ENCODE measurements at places on chromosomes 1 and 21.

DNA sequence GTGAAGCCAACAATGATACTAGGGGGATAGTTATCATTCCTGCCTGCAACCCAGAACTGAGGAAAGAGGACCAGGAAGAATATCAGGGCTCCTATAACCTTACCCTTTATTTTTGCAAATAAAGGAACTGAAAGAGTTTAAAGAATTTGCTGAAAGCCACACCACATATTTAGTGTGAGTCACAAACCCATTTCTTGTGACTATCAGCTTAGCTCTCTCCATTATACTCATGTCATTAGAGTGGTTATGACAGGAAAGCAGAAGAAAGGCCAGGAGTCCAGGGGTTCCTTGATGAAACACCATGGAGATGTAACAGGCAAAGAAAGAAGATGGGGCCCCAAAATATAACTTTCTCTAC lies 141.1 kb upstream of the SAMSN1 start:
- DNase-seq: no peak

DNA sequence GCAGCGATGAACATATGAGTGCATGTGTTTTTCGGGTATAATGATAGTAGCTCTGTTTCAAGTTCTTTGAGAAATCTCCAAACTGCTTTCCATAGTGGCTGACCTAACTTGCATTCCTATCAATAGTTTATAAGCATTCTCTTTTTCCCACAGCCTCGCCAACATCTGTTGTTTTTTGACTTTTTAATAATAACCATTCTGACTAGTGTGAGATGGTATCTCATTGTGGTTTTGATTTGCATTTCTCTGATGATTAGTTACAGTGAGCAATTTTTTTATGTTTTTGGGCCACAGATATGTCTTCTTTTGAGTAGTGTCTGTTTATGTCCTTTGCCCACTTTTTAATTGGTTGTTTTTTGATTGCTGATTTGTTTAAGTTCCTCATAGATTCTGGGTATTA lies 10.6 kb upstream of the RUNX1 start:
- no peak for DNase-seq

DNA sequence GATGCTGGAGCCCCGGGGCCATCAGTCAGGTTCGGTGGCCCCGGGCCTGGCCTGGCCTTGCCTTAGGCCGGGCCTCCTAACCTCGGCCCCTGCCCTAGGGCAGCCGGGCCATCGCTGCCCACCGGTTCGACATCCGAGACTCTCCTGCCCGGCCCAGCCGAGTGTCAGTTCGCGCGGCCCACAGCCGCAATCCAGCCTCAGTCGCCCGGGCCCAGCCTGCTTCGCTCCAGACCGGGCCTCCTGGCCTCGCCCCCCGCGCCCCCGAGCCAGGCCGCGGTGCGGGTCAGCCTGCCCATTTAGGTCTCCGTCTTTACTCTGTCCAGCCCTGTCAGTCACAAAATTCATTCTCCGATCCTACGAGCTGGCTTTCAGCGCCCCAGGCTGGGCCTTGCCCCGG lies 777 bp downstream of the LRRC41 start:
- peak; percentile 56 for DNase-seq

DNA sequence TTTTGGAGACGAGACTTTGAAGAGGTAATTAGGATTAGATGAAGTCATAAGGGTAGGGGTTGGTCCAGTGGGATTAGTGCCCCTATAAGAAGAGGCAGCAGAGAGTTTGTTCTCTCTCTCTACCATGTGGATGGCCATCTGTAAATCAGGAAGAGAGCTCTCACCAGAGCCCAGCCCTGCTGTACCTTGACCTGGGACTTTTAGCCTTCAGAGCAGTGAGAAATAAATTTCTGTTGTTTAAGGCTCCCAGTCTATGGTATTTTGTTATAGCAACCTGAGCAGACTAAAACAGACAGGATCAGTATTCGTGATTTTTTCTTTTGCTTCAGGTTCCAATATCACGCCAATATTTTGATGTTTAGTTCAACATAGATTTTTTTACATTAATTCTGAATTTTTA lies 30.0 kb downstream of the TBX15 start:
- no peak for DNase-seq

DNA sequence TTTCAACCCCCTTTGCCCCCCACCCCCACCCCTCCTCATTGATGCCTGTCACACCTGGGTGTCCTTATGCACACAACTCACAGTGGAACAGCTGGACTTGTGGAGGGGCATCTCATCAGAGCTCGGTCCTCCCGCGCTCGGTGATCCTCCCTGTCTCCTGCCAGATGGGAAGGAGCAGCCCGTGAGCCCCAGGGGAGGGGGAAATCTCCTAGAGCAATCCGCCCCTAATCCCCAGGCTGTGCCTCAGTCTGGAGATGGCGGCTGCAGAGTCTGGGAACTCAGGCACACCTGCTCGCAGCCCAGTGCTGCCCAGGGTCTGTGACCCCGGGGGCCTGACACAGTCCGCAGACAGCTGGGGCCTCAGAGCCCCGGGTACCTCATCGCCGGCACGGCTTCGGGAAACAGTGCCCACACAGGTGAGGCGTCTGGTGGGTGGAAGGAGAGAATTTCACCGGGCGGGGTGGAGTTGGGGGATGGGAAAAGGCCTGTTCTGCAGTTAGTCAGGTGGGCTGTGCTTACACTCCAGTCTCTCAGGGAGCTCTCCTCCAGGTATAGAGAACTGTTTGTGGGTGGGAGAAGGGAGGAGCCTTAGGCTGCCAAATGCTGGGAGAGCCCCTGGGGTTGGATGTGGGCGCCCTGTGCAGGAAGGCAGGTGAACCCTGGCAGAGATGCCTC lies 29.3 kb downstream of the TMCC2 start:
- no peak for DNase-seq

DNA sequence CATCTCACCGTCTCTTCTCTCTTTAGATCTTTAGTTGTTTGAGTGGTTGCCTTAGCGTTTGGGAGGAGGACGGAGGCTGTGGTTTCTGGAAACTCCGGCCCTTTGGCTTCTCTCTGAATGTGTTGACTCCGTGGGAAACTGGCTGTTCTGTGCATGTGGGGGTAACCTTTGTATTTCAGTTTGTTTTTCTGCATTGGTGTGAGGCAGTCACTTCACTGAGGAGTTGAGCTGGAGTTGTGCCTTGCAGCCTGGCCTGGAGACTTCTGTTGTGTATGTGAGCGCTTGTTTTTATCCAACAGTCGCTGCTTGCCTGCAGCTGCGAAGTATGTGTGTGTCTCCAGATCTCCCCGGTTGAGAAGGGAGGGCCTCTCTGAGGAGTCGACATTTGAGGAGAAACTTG lies 33.6 kb downstream of the CLDN14 start:
- no peak for DNase-seq

DNA sequence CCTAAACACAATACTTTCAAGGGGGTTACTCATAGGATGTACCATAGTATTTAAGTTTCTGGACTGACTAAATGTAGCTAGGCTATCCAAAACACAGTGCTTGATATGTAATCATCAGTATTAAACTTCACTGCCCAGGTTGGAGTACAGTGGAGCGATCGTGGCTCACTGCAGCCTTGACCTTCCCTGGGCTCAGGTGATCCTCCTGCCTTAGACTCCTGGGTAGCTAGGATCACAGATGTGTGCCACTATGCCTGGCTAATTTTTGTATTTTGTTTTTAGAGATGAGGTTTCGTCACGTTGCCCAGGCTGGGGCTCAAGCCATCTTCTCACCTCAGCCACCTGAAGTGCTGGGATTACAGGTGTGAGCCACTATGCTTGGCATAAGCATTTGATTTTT lies 10.6 kb downstream of the NASP start:
- DNase-seq: no peak

- no peak for DNase-seq
These were observed 53.2 kb downstream of the C1orf198 start for GRCh38 chr1:230814949-230815692.

GRCh38 chr1:61287014-61287413 lies 204.7 kb downstream of the NFIA start:
- DNase-seq: peak; percentile 14

GRCh38 chr1:89844860-89845259 lies 24.0 kb downstream of the LRRC8D start:
- DNase-seq: no peak

GRCh38 chr1:166691476-166691875 lies 147.8 kb upstream of the POGK start:
- no peak for DNase-seq

DNA sequence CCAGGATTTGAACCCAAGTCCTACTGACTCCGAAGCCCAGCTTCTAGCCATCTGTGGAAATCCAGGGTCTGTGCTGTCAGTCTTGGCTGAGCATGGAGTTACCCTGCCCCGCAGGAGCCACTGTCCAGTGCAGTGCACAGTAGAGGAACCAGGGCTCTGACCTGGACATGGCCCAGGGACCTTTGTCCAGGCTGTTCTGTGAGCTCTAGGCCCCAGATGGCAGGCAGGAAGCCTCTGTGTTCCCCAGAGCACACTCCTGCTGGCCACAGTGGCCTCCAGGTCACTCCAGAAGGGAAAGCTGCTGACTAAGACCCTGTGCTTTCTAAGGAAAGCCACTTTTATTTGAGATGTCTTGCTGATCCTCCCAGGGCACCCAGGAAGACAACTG lies 13.8 kb downstream of the S100A7A start:
- DNase-seq: no peak

- DNase-seq: no peak
These were observed 26.6 kb upstream of the RGS13 start for GRCh38 chr1:192609110-192610079.

GRCh38 chr1:178847396-178847849 lies 23.5 kb downstream of the ANGPTL1 start:
- DNase-seq: peak; percentile 24

DNA sequence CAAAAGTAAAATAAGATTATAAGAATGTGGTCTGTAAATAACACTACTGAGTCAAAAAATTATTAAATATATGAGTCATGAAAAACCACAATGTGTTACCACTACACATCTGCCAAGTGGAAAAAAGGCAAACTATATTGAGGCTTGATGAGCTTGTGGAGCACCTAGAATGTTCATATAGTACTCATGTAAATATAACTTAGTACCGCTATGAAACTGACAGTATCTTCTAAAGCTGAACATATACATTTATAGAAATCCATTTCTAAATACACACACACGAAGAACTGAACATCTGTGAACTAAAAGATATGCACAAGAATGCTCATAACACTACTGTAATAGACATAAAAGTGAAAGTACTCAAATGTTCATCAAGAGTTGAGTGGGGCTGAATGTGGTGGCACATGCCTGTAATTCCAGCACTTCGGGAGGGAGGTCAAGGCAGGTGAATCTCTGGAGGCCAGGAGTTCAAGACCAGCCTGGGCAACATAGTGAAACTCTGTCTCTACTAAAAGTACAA lies 18.5 kb upstream of the GBP3 start:
- peak; percentile 37 for DNase-seq

DNA sequence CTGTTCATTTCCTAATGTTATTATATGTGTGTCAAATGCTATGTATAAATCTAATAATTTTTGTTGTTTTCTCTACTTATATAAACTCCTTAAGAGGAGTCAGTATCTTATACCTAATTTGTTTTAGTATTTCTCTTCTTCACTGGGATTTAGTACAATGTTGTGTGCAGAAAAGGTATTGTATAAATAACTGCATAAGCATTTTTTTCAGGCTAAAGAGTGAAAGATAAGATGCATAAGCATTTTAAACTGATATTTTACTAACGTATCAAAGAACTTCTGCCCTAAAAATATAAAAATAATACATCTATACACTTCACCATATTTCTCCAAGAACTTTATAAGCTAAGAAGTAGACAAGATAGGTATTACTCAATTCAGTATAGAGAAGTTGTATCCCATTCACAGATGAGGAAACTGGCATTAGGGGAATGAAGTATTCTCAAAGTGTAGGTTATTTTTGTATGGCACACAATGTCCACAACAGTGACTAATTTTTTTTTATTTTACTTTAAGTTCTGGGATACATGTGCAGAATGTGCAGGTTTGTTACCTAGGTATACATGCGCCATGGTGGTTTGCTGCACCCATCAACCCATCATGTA lies 59.3 kb downstream of the NUP210L start:
- no peak for DNase-seq

DNA sequence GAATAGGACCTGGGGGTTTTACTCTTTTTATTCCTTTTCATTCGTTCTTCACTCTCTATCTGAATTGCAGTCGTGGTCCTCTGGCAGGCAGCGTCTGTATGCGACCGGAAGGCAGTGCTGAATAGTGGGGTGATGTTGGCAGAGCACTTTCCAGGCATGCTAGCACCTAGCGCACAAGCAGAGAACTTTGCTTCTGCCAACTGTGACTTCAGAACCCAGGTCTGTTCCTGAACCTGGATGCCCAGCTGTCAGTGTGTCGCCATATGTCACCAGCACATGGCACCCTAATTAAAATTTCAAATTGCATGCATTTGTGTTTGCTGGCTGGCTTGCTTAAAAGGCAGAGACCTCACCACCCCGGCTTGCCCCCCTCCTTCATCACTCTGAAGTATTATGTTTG lies 116.2 kb downstream of the NFIA start:
- no peak for DNase-seq

GRCh38 chr1:2836333-2836970 lies 35.0 kb upstream of the TTC34 start:
- DNase-seq: no peak

GRCh38 chr1:102550729-102551384 lies 554.1 kb upstream of the OLFM3 start:
- peak; percentile 13 for DNase-seq

GRCh38 chr1:98791498-98791897 lies 130.0 kb downstream of the SNX7 start:
- DNase-seq: no peak

DNA sequence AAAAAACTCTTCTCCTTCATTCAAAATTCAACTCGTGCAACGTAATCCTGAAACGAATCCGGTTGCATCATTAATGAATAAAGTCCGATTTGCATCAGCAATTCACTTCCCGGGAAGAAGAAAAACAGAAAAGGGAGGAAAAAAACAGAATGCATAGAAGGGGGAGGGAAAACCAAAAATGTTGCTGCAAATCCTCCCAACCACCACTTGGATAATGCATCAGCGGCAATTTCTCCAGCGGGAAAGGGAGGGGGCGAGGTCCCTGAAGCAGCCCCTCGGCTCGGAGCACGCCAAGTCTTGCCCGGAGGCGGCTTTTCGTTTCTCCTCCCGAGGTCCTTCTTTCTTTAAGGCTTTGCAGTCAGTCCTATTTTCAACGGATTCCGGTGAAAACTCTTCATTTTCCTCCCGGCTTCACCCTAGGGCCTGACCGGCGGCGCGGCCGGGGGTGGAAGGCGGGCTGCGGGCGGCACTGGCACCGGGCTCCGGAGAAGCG lies 723 bp downstream of the CDC42BPA start:
- peak; percentile 58 for DNase-seq

- DNase-seq: no peak
These were observed 626.1 kb downstream of the PTPRC start for GRCh38 chr1:199264911-199265310.

- peak; percentile 44 for DNase-seq
These were observed 57.3 kb upstream of the DIRAS3 start for GRCh38 chr1:68107771-68108170.

GRCh38 chr1:205714906-205715246 lies 34.6 kb upstream of the SLC45A3 start:
- DNase-seq: no peak

DNA sequence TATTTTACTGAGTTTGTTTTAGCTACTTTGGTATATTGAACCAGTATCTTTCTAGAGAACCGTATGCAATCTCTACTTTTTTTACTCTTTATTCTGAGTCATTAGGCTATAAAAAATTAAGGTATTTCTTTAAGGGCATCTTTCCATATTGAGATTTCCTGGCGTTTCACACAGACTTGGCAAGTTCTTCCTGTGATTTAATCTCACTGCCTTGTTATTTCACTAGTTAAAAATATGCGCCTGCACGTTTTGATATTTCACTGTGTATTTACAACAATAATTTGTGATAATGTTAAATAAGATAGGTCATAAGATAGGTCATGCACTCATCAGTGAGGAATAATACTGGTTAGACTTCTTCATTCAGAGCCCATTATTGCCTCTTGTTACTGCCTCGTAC lies 16.2 kb upstream of the CR1L start:
- no peak for DNase-seq

- DNase-seq: peak; percentile 30
These were observed 172.7 kb downstream of the TGFBR3 start for GRCh38 chr1:91712981-91713841.
